Stimulated activated CD4-positive, alpha-beta T cell treated with anti-CD3 and anti-CD28 coated beads, Interleukin-4, amount 100 ng/mL, for 1 hour (primary cell): ENCODE measurements at places on chromosomes 5 and 9.

DNA sequence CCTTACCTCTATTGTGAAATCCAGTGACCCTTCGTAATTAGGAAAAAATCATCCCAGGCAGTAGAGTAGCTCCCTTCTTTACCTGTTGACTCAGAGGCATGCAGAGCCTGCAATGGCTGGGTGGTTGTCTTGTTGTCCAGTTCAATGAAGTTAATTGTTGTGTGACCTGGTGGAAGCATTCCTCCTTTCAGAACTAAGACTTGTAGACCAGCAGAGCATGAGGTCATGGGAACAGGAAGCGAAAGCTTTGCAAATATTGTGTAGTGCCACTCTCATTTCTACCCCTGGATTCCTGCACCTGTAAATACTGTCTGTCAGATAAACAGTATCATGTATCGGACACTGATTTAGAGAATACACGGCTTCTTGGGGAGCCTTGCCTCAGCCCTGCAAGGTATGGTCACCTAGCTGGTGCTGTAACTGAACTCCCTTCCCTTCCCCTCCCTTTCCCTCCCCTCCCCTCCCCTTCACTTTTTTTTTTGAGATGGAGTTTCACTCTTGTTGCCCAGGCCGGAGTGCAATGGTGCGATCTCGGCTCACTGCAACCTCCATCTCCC, 5.7 kb upstream of the PRXL2C start:
- no peak for DNase-seq

- DNase-seq = no peak
Measured at GRCh38 chr9:37639109-37639762, 11.5 kb upstream of the FRMPD1 start.

DNA sequence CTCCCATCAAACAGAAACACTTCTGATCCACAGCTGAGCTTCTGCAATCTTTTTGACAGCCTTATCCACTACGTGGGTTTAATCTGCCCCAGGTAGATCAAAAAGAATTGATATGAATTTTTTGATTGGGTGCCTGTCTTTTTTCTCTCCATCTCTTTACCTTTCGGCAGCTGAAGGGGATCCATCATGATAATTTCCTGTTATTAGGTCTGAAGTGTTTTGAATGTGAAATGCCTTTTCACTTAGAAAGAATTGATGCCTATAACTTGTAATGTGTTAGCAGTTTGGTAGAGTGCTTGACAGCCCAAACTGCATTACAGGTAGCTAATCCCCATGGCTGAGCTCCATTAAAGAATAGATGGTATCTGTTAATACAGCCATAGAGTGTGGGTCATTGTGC, 745.4 kb downstream of the TLR4 start:
- no peak for DNase-seq

DNA sequence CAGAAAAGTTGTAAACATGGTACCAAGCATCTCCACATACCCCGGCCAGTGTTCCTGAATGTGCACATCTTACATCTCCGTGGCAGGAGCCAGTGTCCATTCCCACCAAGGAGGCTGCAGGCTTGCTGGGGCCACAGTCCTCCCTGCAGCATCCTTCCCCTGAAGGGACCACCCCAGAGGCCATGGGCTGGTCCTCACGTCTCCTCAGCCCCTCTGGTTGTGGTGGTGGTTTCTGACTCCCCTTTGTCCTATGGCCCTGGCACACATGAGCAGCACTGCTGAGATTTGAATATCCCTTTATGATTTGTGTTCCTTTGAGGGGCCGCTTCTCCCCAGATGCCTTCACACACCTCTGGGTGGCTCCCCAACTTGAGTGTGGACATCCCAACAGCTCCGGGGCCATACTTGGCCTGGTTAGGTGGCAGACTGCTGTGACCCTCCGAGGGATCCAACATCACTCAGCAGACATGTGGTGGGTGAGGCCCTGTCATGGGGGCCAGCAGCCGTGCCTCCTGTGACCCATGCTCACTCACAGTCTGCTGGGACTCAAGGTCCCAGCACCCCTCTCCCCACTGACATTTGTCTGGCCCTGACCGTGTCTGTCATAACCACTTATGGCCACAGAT, 14.3 kb downstream of the PHF2 start:
- DNase-seq = no peak

- no peak for DNase-seq
Measured at GRCh38 chr9:23537192-23538066, 288.6 kb downstream of the ELAVL2 start.

GRCh38 chr5:37804401-37804800, 35.4 kb downstream of the GDNF start:
- DNase-seq = no peak

DNA sequence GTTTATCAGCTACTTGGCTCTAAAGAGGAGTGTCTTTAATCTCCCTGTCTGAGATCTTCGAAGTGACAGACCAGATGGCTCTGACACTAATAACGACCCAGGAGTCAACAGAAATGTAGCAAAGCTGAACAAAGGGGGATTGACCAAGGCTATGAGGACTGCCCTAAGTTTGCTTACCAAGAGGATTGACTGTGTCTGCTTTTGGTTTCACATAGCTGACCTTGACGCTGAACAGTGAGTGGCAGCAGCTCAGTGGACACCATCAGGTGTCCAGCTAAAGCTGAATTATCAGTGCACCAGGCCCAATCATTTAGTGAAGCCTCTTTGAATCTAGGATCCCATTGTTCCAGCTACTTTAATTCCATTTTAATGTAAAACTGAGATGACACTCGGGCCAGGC, 262.6 kb downstream of the COX7C start:
- no peak for DNase-seq

DNA sequence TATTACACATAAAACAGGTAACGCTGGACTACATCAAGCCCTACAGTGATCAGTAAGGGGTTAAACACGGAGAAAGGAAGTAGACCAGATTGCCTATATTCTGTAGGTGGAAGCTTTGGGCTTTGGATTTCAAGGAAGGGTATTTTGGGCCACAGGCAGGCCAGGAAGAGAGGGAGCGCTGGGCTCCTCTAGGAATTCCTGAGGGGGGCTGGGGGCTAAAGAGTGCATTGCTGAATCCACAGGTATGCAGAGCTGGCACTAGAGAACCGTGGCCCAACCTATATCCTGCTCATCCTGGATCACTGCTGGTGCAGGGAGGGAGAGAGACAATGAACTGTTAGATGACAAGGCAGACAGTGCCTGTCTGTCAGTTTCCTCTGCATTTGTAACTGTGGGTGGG, 367.1 kb downstream of the CSNK1G3 start:
- DNase-seq = no peak

DNA sequence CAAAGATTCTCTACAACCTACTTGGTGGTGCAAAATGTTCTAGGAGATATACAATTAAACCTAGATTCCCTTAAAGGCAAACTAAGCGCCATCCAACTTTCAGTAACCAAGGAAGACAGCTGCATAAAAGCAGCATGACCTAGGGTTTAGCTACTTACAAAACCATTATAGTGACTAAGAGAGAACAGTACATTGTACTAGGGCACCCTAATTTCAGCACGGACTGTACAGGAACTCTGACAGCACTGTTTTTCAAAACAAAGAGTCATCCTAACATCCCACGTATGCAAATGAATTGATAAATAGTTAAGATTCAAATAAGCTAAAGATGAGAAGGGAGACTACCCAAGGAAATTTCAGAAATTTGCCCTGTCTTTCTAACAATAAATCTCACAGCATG, 30.0 kb downstream of the STRBP start:
- DNase-seq = no peak

GRCh38 chr9:126880947-126881332, 20.5 kb downstream of the ZBTB34 start:
- DNase-seq = no peak

DNA sequence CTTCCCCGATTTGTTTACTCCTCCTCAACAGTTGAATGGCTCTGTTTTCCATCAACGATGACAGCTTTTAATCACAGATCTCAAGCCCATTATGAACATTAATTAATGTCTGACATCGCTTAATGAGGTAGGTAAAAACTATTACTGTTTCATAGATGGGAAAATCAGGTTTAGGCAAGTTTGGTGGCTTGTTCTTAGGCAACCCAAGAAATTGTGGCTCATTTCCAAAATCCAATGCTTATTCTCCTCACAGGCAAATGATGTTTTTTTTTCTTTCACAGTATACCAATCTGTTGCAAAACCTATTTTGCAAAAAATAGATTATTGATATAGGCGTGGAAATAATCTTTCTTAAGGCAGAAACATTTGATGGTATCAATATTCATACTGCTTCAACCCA, 70.8 kb upstream of the CHD1 start:
- DNase-seq = no peak

DNA sequence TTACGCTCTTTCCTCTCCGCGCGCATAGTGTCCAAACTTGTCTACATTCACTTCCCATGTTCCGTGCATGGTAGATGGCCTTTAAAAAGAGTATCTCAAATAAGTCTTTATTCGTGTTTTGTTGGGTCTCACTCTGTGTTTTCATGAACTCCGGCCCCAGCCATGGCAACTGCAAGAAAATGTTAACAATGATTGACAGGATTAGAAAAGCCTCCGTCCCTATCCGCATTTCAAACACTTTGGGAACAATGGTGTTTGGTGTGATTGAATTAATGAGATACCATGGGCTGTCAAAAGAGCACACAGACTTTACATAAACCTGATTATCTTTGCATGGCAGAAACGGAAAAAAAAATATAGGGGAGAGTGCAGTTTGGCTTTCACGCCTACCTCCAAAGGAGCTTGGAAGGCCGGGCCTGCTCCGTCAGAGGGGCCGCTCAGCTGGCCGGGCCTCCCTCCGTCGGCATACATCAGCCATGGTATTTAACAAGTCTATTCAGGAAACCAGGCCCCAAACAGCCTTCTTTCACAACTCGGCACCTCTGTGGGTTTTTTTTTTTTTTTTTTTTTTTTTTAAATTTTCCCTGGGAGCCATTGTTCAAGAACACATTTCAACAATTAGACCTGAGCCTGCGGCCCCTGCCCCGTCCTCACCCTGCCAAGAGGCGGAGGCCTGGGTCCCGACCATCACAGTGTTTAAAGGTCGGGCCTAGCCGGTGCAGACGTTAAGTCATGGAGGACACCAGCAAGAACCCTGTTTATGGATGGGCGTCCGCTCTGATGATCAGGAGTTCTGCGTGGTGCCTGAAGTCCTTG, 323.8 kb upstream of the IRX4 start:
- no peak for DNase-seq

DNA sequence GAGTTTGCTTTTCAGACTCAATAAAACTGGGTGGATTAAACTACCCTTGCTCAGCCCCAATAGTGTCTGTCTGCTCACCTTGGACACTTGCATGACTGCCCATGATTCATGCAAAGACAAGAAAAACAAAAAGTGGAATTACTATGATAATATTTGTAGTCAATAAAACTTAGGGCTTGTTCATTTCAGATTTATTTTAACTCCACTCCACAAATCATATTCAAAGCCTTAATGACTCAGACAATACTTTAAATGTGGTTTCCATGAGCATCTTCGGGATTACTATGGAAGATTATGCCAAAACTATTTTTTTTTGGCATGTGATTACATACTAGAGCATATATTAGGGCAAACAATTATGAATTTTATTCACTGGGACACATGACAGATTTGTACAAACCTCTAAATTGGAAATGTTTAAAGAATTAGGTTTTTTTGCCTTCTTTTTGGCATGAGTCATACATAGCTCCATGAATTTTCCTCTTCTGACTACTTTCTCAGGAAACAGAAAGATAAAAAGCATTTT, 468.9 kb downstream of the ACTL7B start:
- no peak for DNase-seq

GRCh38 chr5:44331471-44332050, 57.7 kb downstream of the FGF10 start:
- no peak for DNase-seq

- DNase-seq = no peak
Measured at GRCh38 chr5:161265006-161265405, 281.5 kb downstream of the GABRB2 start.

- no peak for DNase-seq
Measured at GRCh38 chr9:19938990-19939733, 150.3 kb upstream of the SLC24A2 start.

GRCh38 chr9:123820139-123820538, 109.8 kb downstream of the DENND1A start:
- no peak for DNase-seq

- no peak for DNase-seq
Measured at GRCh38 chr5:173762930-173763329, 125.2 kb upstream of the CPEB4 start.

DNA sequence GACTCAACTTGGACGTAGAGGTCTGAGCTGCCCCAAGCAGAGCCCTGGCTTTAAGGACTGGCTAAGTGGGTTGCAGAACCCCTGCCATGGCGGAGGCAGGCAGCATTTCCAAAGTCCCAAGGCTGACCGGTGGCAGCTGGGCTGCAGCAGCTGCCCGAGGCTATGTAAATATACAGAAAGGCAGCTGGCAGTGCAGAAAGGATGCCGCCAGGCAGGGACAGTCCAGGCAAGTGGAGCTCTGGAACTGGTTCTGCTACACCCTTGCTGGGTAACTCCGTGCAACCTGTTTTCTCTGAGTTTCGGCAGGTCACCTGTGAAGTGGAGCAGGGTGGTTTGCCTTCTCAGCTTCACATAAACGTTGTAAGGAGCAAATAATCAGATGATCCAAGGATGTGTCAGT, 46.0 kb downstream of the SHB start:
- DNase-seq = no peak

DNA sequence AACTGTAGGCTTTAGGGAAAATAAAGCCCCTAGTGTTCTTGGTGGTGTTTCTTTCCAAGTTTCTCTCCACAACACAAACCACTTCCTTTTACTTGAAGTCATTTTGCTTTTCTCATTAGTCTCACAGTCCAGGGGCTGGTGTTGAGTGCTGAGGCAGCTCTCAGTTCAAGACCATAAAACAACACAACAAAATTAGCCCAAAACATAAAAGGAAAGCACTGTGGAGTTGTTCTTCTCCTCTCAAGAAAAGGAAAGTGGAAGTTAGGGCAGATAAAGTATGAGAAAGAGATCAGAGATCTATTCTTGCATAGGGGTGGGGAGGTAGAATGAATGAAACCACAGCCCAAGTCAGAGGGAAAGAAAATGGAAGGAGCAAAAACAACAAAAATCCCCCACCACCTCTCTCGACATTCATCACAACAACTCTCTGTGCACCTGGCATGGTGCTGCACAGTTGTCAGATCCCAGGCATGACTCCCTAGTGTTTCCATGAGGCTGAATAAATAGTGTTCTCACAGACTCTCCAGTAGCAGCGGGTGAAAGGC, 569.9 kb downstream of the RAB3C start:
- DNase-seq = no peak

GRCh38 chr5:64165500-64166200, at the start of gene RNF180:
Gene RNF180, plus strand, starts transcription at chr5:64165843. Its CDS starts 34,965 bp downstream, at chr5:64200808.
- DNase-seq = no peak

GRCh38 chr5:165837286-165837685, 2331.9 kb downstream of the MAT2B start:
- no peak for DNase-seq

GRCh38 chr5:66326276-66326675, 182.2 kb downstream of the SREK1 start:
- DNase-seq = no peak
